MG63 (cell line): ENCODE measurements at places on chromosomes 12 and 14. TPM values are rescaled to one million over a fixed set of nuclear protein-coding genes. Genes with fewer than 3 reads are reported as not detected.

The BDKRB2 gene
- 8.0 and 8.8 TPM in 2 replicates for total RNA-seq

The E2F7 gene
- 2.4 and 2.5 TPM in 2 replicates for total RNA-seq

The RNASE7 gene
- not detected in 2 replicates for total RNA-seq

The CLEC9A gene
- not detected in 2 replicates for total RNA-seq

The SLC22A17 gene
- total RNA-seq, result 6.1 TPM in 1 of 2 replicates, not detected in the other

The CLMN gene
- total RNA-seq, result 0.35 and 1.2 TPM in 2 replicates

The SENP1 gene
- total RNA-seq, result 15.6 and 16.3 TPM in 2 replicates

The SERPINA5 gene
- total RNA-seq, result not detected in 2 replicates
